ENCODE measurements at places on chromosomes 13 and 19.
A peak's percentile ranks its signal among the peaks of the same experiment; 100 is the strongest.

DNA sequence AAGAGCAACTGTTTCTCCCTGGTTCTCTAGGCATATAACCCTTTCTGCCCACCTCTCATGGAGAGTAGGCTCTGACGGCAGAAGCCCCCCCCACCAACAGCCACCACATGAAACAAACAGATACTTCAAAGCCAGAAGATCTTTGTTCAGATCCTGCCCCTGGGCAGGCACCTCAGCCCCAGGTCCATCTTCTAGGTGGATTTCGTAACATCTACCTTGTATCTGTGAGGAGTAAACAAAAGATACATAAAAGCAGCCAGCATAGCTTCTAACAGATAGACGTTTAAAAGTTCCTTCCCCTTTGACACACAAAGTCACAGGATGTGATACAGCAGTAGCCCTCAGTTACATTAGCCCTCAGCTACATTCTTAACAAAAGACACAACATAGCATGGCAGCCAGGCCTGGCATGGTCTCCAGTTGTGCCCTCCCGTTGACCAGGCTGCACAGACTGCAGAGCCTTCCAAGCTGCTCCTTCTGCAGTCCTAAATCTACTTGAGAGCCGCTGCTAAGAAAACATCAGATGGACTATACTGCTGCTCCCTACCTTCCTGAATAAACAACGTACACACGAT lies 35.4 kb downstream of the BRD4 start:
- DNase-seq = no peak

GRCh38 chr13:51820016-51820597 lies 16.1 kb upstream of the DHRS12 start:
- no peak for DNase-seq

GRCh38 chr13:62209529-62209928 lies 793.9 kb upstream of the PCDH20 start:
- DNase-seq = peak; percentile 8

DNA sequence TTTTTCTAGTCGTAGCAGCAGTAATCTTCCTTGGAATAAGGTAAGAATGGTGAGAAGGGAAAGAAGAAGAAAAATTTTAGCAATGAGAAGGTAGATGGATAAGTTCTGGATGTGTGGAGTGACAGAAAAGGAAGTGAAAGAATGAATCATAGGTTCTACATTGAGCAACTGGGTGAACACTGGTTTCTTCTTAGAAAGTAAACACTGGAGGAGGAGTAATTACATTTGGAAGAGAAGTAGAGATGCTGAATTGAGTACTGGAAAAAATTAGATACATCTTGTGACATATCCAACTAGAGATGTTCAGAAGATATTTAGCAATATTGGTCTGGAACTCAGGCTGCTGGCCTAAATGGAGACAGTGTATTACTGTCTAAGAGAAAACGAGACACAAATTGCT lies 148.5 kb downstream of the GPC5 start:
- no peak for DNase-seq

DNA sequence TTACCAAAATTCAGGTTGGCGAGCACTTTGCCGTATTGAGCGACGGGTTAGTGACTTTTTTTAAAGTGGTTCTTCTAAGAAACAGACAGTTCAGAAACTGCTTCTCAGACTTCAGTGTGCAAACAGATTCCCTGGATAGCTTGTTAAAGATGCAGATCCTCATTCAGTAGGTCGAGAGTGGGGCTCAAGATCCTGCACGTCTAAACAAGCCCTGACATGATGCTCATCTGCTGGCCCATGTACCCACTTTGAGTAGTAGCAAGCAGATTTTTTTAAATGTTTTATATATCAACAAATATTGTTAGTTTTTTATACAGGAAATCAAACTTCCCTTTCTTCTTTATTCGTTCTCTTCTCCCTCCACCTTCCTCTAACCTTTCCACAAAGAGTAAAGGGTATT lies 7.3 kb downstream of the METTL21C start:
- DNase-seq = no peak

- DNase-seq = no peak
Measured at GRCh38 chr19:38298821-38299680, 5.0 kb upstream of the C19orf33 start.

DNA sequence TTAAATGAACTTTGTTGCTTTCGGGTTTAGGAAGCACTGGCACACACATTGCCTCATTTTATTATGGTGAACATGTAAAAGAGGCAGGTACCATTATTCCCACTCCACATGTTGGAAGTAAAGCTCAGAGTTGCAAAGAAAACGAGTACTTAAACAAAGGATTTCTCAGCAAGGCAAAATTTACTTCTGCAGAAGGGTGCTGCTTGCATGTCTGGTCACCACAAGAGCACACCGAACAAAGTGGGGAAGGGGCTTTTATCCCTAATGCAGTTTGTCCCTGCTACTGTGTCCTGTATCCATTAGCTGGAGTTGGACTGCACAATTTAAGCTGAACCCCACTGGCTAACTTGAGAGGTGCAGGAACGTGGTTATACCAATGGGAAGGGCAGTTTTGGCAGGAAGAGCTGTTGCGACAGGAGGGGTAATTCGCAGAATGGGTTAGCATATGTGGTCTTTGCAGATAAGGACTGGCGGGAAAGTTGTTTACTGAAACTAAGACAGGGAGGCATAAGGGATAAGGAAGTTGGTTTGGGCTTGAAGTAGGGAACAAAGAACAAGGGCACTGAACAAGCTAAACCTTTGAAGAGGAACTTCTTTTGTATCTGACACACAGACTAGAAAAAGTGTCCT lies 545.5 kb downstream of the UQCRFS1 start:
- DNase-seq = no peak

DNA sequence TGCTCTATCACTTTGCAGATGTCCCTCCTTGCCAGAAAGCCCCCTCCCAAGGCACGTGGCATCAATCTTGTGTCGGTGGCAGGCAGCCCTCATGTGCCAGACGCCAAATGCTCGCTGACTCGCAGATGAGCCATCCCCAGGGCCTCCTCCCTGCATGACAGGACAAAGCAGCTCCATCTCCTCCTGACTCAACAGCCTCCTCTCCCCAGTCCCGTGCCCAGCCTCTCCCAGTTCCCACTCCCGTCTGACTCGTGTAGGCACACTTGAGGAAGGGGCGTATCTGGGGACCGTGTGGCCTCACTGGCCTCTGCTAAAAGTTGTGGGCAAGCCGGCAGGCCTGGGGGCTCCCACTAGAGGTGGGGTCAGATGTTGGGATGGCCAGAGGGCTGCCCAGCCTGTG lies 133.6 kb downstream of the STK24 start:
- DNase-seq = no peak

DNA sequence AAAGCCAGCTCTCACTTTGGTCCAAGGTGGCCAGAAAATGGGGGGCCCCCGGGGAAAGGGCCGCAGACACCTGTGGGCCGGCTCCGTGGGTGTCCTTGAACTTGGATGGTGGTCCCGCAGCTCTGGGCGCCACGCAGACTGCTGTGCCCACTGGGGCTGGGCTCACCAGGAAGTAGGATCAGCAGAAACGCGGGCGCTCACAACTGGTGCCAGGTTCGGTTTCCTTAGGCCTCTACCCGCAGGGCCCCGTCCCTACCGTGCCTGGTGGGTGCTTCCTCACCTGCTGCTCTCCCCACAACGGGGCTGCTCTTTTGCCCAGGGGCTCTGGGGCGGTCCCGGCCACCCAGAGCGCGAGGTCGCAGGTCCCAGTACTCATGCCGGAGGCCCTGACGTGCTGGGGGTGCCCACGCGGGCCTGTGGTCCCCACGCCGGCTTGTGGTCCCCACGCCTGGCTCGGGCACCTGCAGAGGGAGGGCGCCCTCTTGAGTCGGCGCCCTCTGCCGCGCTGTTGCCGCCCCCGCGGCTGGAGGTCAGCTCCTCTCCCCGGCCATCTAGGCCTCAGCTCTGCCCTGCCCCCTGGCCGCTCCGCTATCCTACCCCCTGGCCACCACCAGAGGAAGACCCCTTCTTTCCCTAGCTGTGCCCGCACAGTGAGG lies 1303.6 kb downstream of the UQCRFS1 start:
- no peak for DNase-seq

- no peak for DNase-seq
Measured at GRCh38 chr13:82747958-82748357, 1134.3 kb downstream of the SLITRK1 start.

DNA sequence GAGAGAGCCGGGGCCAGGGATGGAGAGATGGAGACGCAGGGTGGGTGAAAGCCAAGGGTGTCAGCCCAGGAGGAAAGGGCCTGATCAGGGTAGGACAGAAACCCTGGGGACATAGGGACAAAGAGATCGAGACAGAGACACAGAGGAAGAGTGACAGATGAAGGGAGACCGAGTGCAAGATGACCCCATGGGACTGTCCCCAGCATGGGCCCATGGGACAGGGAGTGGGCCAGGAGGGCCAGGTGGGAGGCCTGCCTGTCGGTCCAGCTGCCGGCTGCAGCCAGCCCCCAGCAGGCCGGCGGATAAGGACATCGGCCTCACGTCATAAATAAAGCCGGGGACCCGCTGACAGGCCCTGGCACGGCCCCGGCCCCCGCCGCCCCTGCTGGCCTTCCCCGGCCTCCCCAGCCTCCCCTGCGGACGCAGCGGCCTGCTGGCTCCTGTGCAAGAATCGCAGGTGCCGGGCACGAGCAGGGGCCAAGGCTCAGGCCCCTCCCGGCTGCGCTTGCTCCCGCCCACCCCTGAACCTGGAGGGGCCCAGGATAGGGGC lies 6.3 kb downstream of the REX1BD start:
- DNase-seq = no peak

DNA sequence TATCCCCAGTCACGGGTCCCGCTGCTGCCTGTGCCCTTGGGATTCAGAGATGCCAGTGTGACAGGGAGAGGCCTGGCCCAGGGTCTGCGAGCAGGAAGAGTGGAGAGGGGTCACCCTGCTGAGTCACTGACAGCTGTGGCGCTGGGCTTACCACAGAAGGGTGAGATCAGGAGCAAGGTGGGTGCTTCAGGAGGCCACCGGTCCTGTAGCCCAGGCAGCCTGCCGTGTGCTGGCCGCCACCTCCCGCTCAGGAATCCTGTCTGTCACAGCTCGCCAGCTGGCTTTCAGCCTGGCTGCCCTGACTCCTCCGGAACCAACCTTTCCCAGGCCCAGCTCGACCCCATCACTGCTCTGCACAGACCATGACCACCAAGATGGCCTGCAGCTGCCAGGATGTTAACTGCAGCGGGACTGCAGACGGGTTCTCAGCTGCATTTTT lies 25.3 kb downstream of the NAXD start:
- no peak for DNase-seq

GRCh38 chr19:861756-862580 lies 2.5 kb downstream of the CFD start:
- DNase-seq = peak; percentile 66

- DNase-seq = peak; percentile 81
Measured at GRCh38 chr19:46704379-46705076, 12.4 kb downstream of the PRKD2 start.

DNA sequence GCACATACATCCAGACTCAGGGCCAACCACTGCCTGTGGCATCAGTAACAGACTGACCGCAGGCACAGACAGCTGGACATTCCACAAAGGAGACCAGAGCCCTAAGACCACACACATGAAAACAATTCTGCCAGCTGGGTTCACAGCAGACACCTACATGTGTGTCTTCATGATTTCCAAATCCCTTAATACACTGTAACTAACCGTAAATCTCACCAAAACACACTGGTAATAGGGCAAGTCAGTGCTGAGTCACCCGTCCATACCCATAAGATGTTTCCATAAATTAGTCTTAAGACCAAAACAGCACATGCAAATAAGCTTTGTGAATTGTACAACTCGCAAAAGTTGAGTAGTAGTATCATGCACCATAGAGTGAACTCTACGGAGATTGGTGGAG lies 65.4 kb downstream of the TUBGCP3 start:
- DNase-seq = no peak

DNA sequence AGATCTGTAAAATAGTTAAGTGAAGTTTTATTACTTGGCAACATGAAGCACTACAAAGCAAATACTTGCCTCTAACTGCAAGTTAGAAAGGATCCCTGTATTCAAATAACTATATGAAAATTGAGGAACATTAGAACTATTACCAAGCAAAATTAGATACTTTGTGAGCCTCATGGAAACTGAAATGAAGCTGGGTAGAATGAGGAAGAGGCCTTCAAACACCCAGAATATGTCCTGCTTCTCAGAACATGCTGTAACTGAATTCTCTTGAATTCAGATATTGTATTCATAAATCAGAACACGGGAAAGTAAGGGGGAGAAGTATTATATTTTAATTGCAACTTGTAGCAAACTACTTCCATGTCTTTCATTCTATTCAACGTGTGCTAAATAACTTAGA lies 947.9 kb downstream of the PCDH17 start:
- no peak for DNase-seq

GRCh38 chr13:95403349-95404140 lies 102.3 kb upstream of the ABCC4 start:
- no peak for DNase-seq

- no peak for DNase-seq
Measured at GRCh38 chr13:55302568-55302967, 1838.2 kb upstream of the PRR20A start.

GRCh38 chr19:28420811-28421550 lies 792.0 kb downstream of the UQCRFS1 start:
- no peak for DNase-seq

- DNase-seq = no peak
Measured at GRCh38 chr19:29812881-29813275, 1.1 kb downstream of the CCNE1 start.

GRCh38 chr13:41820581-41821237 lies 140.2 kb downstream of the VWA8 start:
- no peak for DNase-seq

DNA sequence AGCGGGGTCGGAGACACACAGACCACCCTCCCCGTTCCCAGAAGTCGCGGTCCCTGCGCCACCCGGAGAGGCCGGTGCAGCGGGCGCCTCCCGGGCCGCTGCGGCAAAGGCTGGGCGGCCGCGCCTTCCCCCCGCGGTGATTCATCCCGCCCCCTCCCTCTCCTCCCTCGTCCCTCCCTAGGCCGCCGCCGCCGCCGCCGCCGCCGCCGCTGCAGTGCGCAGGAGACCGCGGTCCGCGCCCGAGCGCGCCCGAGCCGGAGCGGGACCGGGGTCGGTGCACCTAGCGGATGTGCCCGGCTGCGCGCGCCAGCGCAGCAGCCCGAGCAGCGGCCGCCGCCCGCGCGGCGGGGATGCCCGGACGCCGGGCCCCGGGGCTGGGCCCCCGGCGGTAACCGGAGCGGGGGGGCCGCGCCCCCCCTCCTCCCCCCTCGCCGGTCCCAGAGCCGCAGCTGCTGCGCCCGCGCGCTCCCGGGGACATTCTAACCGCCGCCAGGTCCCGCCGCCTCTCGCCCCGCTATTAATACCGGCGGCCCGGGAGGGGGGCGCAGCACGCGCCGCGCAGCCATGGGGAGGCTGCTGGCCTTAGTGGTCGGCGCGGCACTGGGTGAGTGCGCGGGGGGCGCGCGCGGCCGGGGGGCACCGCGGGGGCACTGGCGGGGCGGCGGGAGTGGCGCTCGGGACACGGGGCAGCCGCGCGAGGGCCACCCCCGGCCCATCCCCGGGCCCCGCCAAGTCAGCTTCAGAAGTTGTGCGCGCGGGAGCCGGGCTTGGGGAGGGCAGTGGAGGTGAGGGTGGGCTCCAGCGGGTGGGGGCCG lies at the start of gene SCN1B:
SCN1B (plus strand) TSS at position 214 of the 815 bp plus-strand sequence; CDS start at position 565, 351 bp downstream.
- peak; percentile 46 for DNase-seq

GRCh38 chr19:34231439-34231838 lies 22.9 kb upstream of the GARRE1 start:
- DNase-seq = no peak

- no peak for DNase-seq
Measured at GRCh38 chr13:28485097-28485496, 9.8 kb downstream of the FLT1 start.

All from transverse colon (tissue), 4 donors.